Urothelium cell line (cell line): ENCODE measurements at places on chromosomes 16 and 17.
A peak's percentile ranks its signal among the peaks of the same experiment; 100 is the strongest.

DNA sequence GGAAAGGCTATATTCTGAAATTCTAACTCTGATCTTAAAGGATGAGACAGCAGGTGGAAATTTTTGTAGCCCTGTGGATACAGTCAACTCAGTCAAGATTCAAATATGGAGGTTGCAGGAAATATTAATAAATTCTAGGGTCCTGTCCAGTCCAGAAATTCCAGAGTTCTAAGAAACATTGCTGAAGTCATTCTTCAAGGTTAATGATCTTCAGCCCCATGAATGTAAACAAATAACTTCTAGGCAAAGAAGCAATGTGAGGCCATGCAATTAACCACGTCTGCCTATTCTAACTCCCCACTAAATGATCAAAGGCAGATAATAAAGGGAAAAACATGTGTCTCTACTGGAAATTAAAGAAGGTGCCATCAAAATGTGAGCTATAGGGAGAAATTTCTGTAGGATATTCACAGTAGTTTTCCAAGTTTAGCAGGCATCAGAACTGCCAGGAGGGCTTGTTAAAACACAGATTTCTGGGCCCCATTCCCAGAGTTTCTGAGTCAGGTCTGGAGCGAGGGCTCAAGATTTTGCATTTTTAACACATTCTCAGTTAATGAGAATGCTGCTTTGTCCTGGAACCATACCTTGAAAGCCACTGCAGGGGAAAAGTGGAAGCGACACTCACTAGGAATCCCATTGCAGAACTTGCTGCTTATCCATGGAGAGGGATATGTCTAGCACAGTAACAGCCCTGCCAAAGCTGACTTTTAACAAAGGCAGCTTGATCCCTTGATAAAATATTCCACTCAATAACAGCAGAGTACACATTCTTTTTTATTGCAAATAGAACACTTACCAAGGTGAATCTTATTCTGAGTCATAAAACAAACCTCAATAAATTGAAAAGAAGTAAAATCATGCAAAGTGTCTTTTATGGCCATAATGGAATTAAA is 61.8 kb downstream of the DNAH3 start:
- DNase-seq: no peak

DNA sequence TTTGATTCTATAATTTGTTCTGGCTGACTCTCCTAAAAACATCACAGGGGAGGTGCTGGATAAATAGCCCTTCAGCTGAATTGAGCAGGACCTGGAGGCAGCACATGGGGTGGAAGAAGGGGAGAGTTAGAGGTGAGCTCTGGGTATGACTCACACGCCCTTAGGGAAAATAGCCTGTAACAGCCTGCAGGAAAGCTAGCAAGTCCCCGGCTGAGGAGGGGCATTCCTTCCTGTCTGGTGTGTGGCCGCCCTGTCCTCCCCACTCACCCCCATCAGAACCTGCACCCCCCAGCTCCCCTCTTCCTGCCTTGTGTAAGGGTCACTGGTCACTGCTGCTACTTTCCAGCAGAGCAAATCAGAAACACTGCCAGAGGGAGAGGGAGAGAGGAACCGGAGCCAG is 187.4 kb downstream of the C16orf95 start:
- DNase-seq: peak; percentile 36

GRCh38 chr17:81916234-81917001 is 1.6 kb downstream of the SIRT7 start:
- no peak for DNase-seq

GRCh38 chr16:3762107-3762750 is 44.9 kb upstream of the TRAP1 start:
- DNase-seq: no peak

- no peak for DNase-seq
These were observed 126.6 kb upstream of the MED13 start for GRCh38 chr17:62191390-62192361.

GRCh38 chr16:65120831-65121721 is 787 bp downstream of the CDH11 start:
- no peak for DNase-seq

GRCh38 chr16:67486805-67487204 is 3.5 kb upstream of the AGRP start:
- DNase-seq: no peak

- no peak for DNase-seq
These were observed 221.2 kb upstream of the N4BP1 start for GRCh38 chr16:48831076-48831722.

DNA sequence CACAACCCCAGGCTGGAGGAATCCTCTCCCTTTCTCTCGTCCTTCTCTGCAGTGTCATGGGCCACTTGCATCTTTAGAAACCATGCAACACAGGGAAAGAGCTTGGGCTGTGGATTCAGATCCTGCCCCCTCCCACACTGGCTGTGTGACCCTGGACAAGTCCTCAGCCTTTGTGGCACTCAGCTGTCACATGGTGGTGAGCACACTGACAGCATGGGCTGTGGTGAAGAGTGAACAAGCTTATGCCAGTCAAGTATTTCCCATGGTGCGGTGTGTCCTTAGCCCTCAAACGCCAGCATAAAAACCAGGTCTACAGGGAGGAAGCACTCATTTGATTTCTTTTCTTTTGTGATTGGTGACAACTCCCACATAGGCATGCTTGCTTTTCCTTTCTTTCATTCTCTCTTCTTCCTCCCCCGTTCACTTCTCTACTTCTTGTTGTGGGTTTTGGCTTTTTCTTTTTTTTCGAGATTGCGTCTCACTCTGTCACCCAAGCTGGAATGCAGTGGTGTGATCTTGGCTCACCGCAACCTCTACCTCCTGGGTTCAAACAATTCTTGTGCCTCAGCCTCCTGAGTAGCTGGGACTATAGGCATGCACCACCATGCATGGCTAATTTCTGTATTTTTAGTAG is 314.2 kb downstream of the CPPED1 start:
- DNase-seq: no peak

GRCh38 chr16:47574091-47575054 is 113.2 kb downstream of the PHKB start:
- peak; percentile 22 for DNase-seq

GRCh38 chr17:59800530-59800942 is 92.2 kb downstream of the TUBD1 start:
- no peak for DNase-seq

- DNase-seq: peak; percentile 33
These were observed 45.5 kb upstream of the ZFHX3 start for GRCh38 chr16:73093146-73094144.

GRCh38 chr17:74800531-74800930 is 24.4 kb upstream of the NAT9 start:
- no peak for DNase-seq

GRCh38 chr17:81294512-81295030 is 536 bp downstream of the SLC38A10 start:
- DNase-seq: peak; percentile 54

- no peak for DNase-seq
These were observed 11.1 kb upstream of the CHRNE start for GRCh38 chr17:4913994-4914393.

DNA sequence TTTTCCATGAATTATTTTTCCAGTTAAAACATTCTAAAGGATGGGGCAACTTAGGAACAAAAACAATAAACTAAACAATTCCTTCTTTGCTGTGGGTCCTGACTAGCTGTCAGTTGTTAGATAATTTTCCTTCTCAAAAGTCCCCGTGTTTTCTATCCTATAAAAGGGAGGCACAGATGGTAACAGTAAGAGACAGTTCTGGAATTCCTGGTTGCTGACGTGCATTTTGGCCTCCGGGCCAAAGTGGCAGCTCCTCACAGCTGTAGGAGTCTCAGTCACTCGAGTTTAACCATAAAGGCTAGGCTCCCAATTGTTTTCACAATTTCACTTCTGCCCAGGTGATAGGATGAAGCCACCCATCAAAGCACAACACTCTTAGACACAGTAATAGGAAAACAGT is 77.0 kb upstream of the ZNF423 start:
- no peak for DNase-seq

GRCh38 chr17:64694207-64694606 is 32.1 kb upstream of the SMURF2 start:
- peak; percentile 73 for DNase-seq

- no peak for DNase-seq
These were observed 114.9 kb downstream of the ZNF778 start for GRCh38 chr16:89332243-89332901.

DNA sequence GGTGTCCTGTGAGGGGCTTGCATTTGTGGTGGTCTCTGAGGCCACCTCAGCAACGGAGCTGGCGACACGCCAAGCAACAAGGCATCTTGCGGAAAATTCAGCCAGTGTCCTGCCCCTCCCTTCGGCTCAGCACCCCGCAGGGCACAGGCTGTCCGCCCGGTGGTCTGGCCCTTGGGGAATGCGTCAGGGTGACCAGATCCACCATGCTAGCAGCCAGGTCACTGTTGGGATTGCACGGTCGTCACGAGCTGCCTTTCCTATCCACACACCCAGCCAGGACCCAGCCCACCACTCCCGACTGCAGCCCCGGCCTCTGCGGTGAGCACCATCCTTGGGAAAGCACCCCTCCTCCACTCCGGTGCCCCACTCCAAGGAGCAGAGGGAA is 221.2 kb downstream of the NTN1 start:
- no peak for DNase-seq

DNA sequence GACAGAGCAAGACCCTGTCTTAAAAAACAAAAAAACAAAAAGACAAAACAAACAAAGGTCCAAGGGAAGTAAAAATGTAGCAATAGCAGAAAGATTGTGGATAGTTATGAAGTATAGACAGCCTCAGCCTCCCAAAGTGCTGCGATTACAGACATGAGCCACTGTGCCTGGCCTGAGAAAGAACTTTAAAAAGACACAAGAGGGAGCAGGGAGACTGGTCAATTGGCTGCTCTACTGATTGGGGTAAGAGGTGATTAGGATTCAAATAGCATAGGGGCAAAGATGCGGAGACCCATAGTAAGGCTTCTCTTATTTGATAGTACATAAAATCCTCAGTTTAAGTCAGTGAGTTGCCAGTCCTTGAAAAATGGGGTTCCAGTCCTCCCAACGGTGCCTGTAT is 518.2 kb upstream of the GOT2 start:
- no peak for DNase-seq

DNA sequence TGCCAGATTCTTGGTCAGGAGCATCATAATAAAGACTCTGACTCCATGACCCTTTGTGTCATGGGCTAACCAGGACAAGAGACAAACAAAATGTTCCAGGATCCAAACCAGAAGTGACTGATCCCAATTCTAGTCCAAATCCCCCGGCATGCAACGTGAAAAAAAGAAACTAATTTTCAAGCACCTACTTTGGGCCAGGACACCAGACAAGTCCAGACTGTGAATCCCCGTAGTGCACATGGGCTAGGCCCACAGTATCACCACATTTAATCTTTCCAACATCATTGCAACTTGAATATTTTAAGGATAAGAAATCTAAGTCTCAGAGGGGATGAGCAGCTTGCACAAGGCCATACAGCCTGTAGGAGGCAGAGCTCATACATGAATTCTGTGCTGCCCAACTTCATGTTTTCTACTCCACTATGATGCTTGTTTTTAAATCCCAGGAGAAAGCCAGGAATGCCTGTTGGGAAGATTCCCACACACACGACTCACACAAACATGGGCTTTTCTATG is 365.7 kb downstream of the NPIPA8 start:
- DNase-seq: no peak

DNA sequence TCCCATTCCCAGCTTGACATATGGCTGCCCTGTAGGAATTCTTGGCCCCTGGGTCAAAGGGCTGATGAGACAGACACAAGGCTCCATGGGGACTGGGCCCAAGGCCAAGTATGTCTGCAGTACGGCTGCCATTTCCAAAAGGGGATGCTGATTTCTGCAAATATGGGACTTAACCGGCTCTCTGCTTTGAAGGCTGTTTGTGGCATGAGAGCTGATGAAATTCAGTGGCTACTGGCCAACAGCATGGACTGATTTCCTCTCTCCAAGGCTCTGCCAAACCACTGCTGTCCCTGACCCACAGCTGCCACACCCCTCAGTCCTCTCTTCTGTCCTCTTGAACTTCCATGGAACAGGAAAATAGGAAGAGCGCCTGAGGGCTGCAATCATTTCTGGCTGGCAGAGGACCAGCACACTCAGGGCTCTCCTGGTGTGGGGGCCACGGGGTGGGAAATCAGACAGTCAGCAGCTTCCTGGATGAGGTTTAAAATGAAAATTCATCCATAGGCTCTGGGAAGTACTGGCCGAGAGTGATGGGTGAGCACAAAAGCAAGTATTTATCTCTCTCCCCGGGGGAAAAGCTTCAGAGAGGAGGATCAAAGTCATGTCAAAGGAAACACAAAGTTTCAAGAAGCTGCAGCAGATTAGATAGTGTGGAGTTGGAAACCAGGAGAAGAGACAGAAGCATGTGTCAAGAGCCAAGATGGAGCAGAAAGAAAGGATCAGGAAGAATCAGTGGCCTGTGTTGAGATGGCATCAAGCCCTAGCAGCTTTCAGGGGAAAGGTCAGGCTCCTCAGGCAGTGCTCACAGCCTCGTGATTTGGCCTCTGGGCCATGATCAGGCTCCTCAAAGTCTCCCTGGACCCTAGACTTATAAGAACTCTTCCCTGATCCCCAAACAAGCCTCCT is 64.1 kb upstream of the SREBF1 start:
- DNase-seq: peak; percentile 81

- DNase-seq: no peak
These were observed 9.3 kb downstream of the TACO1 start for GRCh38 chr17:63609816-63610573.

DNA sequence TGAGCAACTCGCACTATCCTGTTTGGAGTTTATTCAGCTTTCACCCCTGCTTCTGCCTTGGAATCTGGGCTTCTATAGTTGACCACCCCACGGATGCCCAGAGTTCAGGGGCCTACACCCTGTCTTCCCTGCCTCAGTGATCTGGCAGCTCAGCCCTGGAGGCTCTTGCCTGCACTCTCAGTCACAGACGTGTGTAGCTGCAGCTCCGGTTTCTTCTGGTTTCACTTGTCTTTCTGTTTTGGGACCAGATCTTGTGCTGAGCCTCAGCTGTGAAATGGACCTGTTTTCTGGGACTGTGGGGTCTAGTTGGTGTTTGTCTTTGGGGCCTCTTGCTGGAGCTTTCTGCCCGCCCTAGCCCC is 5.8 kb downstream of the GPT2 start:
- no peak for DNase-seq

DNA sequence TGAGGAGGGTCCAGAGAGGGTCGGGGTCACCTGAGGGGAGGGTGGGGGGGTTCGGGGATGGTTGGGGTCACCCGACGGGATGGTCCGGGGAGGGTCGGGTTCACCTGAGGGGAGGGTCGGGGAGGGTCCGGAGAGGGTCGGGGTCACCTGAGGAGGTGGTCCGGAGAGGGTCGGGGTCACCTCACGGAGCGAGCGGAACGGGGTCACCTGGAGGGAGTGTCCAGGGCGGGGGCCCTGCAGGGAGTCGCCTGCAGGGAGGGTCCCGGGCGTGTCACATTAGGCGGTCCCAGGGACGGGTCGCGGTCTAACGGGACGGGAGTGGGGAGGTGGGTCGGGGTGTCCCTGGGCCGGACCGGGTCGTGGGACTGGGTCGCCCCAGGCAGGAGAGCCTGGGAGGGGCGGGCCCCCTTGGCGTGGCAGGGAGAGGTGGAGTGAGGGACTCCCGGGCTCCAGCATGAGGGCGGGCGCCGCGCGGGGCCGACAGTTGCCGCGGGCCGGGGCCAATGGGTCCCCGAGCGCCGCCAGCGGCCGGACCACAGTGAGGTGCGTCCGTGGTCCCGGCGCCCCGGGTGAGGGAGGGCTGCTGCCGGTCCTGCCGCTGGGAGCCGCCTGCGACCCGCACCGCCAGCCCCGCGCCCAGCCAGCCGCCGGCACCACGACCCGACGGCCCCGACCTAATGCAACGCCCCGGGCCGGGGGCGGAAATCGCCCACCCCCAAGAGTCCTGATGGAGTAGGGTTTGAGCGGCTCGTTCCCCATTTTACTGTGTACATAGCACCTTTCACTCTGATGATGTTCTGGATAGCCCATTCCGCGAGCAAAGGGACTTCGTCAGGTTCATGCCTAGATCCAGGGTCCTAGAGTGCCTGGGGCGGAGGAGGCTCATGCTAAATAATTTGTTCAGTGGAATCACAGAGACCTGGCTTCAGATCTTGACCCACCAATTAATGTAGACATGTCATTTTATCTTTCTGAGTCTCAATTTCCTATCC is 1.2 kb upstream of the ABCA3 start:
- DNase-seq: no peak
